ENCODE measurements at places on chromosomes 5 and 9. TPM values are rescaled to one million over a fixed set of nuclear protein-coding genes. Genes with fewer than 3 reads are reported as not detected.

Gene CDKN2B
- total RNA-seq = 9.9 TPM

Gene SMIM32
- total RNA-seq = not detected

Gene IRX1
- total RNA-seq = not detected

Gene SV2C
- 0.99 TPM for total RNA-seq

Gene TRMT10B
- total RNA-seq = 5.5 TPM

Gene GLDC
- not detected for total RNA-seq

Gene PPP1R2B
- not detected for total RNA-seq

Data from esophagus muscularis mucosa (tissue), 4 donors.